ENCODE measurements at places on chromosomes 16 and 17.

DNA sequence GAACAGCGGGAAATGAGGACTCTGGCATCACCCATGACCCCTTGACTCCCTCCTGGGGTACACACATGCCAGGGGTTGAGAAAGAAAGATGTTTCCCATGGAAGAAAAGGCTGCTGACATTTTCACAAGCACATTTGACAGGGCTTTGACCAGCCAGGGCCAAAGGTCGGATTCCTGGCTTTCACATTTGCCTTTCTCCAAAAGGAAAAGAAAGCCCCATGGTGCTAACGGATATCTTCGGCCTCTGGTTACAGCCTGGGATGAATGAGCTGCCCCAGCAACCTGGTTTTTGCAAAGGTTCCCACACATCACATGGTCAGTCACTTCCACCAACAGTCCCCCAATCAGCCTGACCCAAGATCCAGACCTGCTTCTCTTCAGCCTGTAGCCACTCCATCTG, 478.2 kb upstream of the CDH11 start:
- no peak for DNase-seq

GRCh38 chr17:78041386-78042179, 83.1 kb downstream of the TNRC6C start:
- no peak for DNase-seq

DNA sequence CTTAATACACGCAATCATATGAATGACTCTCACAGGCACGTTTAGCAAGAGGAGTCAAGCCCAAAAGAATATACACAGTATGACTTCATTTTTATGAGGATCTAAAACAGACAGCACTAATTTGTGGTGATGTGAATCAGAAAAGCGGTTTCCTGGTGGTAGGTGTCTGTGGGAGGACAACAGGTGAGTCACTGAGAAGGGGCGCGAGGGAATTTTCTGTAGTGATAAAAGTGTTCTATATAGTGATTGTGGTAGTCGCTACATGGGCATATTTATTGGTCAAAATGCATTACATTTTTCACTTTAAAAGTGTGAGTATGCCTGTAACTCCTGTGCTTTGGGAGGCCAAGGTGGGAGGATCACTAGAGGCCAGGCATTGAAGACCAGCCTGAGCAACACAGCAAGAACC, 7.6 kb upstream of the TNRC6A start:
- no peak for DNase-seq

DNA sequence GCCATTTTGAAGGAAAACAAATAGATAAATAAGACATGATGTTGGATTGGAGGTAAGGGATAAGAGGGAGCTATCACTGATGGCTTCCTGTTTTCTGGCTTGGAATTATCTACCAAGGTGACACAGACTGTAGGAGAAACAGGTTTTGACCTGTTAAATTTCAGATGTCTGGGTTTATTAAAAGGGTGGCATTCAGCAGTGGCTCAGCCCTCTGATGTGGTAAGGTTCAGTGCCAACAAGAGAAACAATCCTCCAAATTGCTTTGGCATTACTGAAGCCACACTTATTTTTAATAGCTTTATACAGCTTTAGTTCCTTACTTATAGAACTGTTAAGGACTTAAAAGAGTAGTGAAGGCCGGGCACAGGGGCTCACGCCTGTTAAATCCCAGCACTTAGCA, 37.0 kb upstream of the AKAP1 start:
- no peak for DNase-seq

DNA sequence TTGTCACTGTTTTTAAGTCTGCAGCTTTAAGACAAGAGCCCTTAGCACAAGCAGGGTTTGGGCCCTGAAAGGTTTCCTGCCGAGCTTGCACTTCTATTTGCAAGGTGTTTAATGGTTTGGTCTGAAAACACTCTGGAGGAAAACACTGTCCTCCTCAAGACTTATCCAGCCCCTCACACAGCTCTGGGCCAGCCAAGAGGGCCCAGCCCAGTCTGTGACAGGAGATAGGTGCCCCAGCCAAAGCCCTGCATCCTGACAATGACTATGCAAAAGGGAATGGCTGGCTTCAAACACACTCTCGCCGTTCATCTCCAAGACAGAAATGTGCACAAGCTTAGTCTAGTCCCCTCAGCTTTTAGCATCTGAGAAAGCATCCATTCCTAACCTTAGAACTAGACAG, 26.9 kb downstream of the MPG start:
- DNase-seq, result no peak

DNA sequence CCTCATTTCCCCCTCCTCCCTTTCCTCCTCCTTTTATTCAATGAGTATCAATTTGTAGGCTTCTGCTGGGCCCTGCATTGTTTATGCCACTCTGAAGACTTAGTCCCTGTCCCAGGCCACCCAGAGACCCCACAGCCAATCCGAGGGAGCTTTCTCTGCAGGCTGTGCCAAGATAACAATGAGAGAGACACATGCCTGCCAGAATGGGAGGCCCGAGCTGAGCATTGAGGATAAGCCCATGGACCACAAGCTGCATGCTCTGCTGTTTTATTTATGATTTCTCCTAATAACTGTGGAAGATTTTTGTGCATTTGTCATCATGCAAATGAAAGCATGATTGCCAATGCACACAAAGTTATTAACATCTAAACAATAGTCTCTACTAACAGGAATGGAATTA, 3.0 kb downstream of the RCVRN start:
- DNase-seq, result no peak
